ENCODE measurements at places on chromosomes 2 and 18.

DNA sequence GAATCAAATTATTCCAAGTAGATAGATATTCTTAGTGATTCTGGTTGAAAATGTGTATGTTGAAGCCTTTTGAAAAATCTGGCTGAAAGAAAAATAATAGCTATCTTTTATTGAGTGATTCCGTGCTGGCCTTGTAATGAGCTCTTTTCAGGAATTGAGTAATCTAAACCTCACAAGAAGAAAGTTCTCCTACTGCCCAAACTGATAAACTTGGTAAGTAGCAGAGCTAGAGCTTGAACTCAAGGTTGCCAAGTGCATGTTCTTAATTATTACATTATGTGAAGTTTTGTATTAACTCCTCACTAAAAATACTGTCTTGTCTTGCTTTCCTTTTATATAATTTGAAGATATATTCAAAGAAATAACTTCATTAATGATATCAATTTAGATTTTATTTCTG, 1.6 kb upstream of the PPP1R1C start:
- DNase-seq = no peak

DNA sequence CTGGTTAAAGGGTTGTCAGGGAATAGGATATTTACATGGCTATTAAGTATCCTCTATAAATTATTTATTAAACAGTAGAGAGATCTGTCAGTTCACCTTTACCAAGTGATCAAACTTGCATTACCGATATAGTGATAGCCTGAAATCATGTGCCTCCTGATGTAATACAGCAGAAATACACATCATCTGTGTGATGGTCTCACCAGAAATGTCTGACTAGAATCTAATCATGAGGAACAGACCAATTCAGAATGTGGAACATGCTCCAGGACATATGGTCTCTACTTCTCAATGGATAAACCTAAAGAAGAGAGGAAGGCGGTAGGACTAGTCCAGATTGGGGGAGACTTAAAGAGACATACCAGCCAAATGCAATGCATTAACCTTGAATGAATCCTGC, 6.2 kb downstream of the VPS54 start:
- DNase-seq = no peak

GRCh38 chr2:71452565-71452964, 796 bp upstream of the DYSF start:
- DNase-seq = peak; percentile 38

DNA sequence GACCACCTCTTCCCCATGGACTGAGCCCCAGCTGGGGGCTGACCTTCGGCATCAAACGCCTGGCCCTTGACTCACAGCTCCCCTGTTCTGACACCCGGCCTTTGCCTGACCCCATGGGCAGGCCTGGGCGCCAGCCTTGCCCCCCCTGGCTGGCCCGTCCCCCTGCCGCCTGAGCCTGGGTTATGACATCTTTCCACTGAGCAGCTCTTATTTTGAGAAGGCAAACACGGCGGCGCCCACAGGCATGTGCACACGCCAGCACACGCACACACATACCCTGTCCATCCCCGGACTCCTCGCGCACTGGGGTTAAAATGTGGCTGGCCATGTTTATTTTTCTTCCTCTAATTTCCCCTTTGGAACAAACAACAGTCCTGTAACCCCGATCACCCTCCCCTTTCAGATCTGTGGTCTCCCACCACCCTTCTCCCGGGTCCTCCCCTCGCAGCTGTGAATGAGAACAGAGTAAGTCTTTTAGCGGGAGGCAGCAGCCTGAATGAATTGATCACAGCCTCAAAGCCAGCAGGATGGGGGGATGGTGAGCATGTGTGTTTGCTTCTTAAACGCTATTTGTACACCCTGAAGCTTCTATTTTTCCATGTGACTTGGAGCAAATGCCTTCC, 11.8 kb upstream of the ATOH8 start:
- peak; percentile 93 for DNase-seq

GRCh38 chr2:224063298-224063648, 24.2 kb upstream of the SERPINE2 start:
- DNase-seq = no peak

GRCh38 chr2:155692856-155693255, 639.7 kb downstream of the NR4A2 start:
- no peak for DNase-seq

- no peak for DNase-seq
These were observed 127.1 kb downstream of the DOCK10 start for GRCh38 chr2:224915136-224915535.

DNA sequence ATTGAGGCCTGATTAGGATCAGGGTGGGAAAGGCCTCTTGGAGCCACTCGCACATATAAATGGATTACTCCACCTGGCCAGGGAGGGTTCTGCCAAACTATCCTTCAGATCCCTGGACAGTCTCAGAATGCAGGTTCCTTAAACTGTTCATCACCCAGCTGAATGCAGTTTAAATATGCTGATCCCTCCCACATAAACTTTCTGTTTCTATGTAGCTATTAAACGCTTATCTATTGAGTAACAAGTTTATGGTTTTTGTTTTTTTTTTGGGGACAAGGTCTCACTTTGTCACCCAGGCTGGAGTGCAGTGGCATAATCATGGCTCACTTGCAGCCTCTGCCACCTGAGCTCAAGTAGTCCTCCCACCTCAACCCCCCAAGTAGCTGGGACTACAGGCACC, 1.9 kb downstream of the CAD start:
- no peak for DNase-seq

GRCh38 chr18:42341423-42341822, 386.4 kb downstream of the PIK3C3 start:
- DNase-seq = no peak

- no peak for DNase-seq
These were observed 44.8 kb downstream of the NAPG start for GRCh38 chr18:10570622-10571021.

- no peak for DNase-seq
These were observed 131.7 kb upstream of the CREB1 start for GRCh38 chr2:207397917-207398655.

DNA sequence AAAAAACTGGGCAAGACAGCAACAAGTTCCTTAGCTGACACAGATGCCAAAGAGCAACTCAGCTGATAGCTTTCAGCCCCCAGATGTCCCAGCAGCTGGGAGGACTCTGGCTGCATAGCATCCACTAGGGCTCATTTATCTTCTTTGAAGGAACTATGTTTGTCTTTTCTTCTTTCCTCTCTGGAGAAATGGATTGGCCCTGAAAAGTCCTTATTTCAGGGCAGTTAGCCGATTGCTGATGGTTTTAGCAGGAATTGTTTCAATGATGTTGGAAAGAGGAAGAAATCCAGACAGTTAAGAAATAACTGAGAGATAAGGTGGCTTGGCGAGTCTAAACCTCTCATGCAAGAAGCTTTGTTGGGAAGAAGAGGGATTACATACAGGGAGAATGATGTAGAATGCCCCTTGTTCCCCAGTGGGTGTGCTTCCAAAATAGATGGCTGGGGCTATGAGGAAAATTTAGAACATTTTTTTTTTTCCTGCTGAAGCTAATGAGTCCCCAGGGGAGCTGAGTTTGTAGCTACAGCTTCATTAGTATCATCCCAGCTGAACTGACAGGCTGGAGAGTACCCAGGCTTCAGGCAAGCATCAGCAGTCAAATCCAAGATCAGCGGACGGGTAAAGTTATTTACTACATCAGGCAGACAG, 33.6 kb upstream of the SERPINE2 start:
- peak; percentile 51 for DNase-seq

DNA sequence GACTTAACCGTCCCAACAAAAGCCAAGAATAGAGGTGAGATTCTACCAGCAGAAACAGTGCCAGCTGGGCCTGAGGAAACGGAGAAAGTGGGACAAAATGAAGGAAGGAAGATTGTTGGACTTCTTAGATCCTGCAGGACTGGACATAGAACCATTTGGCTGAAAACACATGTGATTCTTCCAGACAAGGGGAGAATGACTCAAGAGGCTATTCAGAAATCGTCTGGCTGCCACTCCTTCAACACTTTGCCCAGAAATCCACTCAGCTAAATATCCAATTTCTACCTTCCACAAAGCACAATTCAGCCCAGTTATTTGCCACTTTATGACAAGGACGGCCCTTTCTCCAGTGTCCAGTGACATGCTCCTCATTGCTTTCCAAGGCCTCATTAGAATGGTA, 61.6 kb downstream of the SNORC start:
- no peak for DNase-seq

GRCh38 chr2:160209516-160209856, 9.4 kb upstream of the ITGB6 start:
- peak; percentile 96 for DNase-seq

- no peak for DNase-seq
These were observed 81.1 kb upstream of the RFX8 start for GRCh38 chr2:101556033-101556459.

GRCh38 chr2:180385601-180386201, 378.6 kb upstream of the CWC22 start:
- peak; percentile 84 for DNase-seq

DNA sequence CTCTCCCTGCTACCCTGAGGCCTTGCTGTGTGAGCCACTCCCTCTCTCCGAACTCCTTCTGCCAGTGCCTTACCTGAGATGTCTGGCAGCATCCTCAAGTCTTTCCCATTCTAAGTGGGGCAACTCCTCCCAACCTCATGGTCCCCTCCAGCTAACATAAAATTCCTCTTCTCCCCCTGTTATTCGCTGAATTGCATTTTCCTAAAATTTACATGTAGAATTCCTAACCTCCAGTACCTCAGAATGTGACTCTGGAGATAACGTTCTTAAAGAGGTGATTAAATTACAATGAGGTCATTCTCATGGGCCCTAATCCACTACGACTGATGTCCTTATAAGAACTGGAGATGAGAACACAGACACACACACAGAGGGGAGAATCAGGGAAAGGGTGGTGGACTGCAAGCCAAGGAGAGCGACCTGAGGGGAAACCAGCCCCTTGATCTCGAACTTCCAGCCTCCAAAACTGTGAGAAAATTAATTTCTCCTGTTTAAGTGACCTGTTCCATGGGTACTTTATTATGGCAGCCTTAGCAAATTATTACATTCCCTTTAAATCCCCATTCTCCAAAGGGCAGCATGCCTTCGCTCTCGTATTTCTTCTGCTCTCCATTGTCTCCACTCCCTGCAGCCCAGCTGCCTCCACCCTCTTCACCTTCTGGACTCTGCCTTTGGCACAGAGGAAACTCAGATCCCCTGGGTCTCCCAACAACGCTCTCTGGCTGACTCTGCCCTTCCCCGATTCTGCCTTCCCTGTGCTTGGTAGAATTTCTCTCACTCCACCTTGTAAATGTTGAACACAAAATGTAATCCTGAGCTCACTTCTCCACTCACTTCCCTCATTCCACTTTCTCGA, 70.5 kb downstream of the TGIF1 start:
- DNase-seq = no peak

DNA sequence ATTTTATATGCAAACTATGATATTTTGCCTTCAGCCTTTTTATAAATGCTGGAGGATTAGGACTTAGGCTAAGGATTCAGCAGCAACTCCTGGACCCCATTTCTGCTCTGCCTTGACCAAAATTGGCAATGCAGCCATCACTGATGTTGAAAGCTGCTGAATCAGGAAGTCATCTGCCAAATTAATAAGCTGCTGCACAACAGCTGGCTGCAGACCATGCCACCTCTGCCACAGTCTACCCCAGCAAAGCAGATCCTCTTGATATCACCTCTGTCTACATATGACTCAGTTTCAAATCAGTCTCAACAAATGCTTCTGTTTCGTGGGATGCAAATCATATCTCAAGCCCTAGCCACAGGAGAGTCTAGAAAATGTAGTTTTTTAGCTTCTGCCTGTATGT, 7.1 kb upstream of the SOS1 start:
- DNase-seq = no peak

- DNase-seq = no peak
These were observed 106.4 kb downstream of the NDUFA10 start for GRCh38 chr2:239918749-239919148.

GRCh38 chr2:141105763-141106162, 1025.1 kb downstream of the LRP1B start:
- DNase-seq = no peak

- DNase-seq = peak; percentile 72
These were observed 31.8 kb upstream of the INPP4A start for GRCh38 chr2:98412751-98413458.

- peak; percentile 89 for DNase-seq
These were observed 78.5 kb downstream of the RHOB start for GRCh38 chr2:20525041-20526035.

DNA sequence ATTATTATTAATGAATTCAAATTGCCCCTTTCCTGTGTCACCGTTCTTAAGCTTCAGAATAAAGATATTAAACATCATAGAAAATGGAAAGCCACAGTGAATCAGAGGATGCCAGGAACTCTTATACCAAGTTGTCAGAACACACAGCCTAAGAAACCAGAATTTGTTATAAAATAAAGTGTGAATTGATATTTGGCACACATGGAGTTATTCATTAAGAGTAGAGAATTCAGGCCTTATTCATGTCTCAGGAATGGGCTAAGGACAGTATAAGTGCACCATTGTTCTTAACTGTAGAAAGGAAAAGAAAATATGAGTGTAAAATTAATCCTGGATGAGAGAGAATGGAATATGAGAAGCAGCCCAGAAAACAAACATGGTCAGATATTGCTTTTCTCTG, 86.7 kb upstream of the ATP8B1 start:
- no peak for DNase-seq

GRCh38 chr2:113922784-113923183, 32.9 kb downstream of the ACTR3 start:
- no peak for DNase-seq

DNA sequence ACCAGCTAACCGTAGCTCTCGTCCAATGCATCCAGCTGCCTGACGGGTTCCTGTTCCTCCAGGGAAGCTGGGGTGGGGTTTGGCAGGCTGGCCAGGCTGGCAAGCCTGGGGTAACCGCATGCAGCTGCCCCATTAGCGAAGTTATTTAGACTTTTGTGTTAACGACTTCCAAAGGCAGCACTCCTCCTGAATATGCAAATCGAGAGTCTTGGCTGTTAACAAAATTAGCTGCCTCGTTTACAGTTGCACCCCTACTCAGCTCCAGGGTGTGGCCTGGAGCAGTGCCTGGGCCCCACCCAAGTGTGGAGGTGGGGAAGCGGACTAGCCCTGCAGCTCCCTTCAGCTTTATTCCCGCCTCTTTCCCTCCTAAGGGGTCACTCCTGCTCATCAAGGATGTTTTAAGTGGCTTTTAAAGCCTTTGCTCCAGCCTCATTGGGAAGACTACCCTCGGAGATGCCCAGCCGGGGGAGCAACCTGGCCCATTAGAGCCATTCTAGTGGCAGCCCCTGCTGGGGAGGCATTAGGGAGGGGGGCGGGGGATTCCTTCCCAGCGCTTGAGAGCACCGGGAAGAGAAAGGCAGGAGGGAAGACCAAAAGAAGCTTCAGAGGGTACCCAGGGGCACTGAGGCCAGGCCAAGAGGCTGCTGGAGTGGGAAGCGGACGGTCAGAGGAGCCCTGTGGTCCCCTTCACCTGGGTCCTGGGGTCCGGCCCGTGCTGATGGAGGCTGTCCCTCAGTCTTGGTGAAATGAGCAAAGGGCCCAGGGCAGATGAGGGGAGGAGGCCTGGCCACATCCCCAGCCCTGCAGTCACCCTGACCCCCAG, 204.1 kb downstream of the CELF4 start:
- DNase-seq = no peak

DNA sequence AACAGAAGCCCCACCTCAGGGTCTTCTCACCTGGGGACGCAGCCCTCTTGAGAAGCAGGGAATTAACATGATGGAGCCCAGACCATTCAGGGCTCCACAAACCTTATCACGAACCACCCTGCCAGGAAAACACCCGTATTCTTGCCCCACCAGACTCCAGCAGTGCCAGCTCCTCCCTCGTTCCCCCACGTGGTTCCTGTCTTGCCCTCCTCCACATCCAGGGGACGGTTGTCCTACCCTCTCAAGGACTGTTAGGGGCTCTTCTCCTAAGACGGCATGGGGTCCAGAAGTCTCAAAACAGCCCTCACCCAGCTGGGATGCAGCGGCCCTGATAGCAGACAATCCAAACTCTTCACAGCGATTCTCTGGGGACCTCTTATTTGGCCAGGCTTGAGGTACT, 372.2 kb upstream of the HS6ST1 start:
- no peak for DNase-seq
